ENCODE measurements at places on chromosomes 1 and 21. TPM values are rescaled to one million over a fixed set of nuclear protein-coding genes. Genes with fewer than 3 reads are reported as not detected.

The FMOD gene
- not detected for total RNA-seq

The ADAMTSL4 gene
- total RNA-seq = 2.6 TPM

The DMRTA2 gene
- not detected for total RNA-seq

The PCAT6 gene
- total RNA-seq = 3.8 TPM

The UQCRHL gene
- total RNA-seq = 1.5 TPM

The CEP104 gene
- 35.1 TPM for total RNA-seq

The NRIP1 gene
- total RNA-seq = 17.9 TPM

The VSIG8 gene
- not detected for total RNA-seq

The LAMTOR2 gene
- total RNA-seq = 59.9 TPM

The C21orf91 gene
- 13.0 TPM for total RNA-seq

The NPR1 gene
- 0.16 TPM for total RNA-seq

The PHLDA3 gene
- 55.5 TPM for total RNA-seq

The HTR6 gene
- 0.16 TPM for total RNA-seq

The ST6GALNAC3 gene
- total RNA-seq = 7.3 TPM

The UROD gene
- 128 TPM for total RNA-seq

The OPTC gene
- total RNA-seq = not detected

The ZNF697 gene
- total RNA-seq = 8.3 TPM
